Stimulated activated CD8-positive, alpha-beta memory T cell treated with anti-CD3 and anti-CD28 coated beads, Interleukin-4, amount 100 ng/mL, for 1 hour (primary cell): ENCODE measurements at places on chromosomes 3 and 15.

- no peak for DNase-seq
These were observed 39.6 kb downstream of the DPH6 start for GRCh38 chr15:35506272-35506870.

DNA sequence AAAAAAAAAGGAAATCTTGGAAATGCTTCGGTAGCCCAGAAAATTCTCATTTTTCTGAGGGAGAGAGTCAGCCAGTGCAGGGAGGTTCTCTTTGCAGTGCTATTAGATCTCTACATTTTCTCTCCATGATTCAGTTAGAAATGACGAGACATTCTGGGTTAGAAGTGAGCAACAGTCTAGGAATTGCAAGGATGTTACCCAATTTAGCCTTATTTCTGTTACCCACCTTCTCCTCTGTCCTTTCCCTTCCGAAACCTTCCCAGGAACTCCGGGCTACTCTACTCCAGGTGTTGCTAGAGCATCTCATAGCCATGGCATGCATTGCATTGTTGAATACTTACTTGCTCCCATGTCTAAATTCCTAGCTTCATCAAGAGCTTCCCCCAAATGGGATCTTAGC is 106.8 kb downstream of the EDEM1 start:
- DNase-seq: no peak

GRCh38 chr3:51099794-51100535 is 285.1 kb upstream of the MANF start:
- no peak for DNase-seq

- no peak for DNase-seq
These were observed 385.9 kb upstream of the BCHE start for GRCh38 chr3:166223120-166223519.

DNA sequence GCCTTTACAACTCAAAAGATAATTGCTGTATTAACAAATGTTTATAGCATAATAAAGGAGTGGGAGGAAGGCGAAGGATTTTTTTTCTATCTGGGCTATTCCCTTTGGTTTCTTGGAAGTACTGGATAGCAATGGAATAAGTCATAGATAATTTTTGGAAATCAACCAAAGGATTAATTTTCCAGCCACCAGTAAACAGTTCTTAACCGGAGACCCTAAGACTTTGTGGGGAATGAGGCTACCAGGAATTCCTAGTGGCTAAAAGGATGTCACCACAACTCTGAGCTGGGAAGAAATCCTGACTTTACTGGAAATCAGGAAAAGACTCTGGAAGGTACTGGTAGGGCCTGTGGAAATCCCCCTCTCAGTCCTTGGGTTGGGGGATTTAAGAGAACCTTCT is 138.4 kb upstream of the RARB start:
- no peak for DNase-seq

DNA sequence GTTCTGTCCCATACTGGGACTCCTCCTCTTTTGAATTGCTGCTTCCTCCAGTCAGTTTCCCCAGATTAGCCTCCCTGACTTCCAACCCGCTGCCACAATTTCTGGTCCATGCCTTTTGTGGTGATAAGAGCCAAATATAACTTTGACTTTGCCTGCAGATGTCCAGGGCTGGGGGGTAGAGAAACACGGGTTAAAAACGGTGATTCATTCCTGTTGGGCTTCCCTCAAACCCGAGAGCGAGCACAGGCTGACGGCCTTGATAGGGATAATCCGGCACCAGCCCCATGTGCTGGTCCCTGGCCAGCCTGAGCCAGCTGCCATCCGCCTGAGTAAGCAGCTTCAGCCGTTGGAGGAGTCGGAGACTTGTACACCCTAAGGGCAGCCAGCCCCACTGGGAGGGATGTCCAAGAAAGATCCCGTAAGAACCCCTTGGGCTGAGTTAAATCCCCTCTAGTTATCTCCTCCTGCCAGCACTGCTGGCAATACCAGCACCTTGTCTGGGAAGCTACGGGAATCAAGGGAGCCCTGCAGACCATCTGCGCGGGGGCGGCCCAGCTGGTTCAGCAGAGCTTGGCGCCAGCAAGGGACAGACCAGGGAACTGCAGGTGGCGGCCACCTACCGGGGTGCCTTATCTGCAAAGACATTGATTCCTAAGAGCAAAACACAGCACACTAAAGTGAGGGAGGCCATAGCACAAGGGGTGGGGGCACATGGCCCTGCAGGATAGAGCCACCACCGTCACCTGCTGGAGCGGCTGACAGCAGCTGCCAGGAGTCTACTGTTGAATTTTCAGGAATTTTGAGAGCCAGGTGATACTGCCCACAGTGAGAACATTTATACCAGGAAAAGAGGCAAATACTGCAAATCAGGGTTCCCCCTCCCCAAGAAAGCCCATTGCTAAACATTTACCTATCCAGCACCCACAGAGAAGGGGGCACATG is 18.1 kb downstream of the CSPG4 start:
- DNase-seq: no peak

- no peak for DNase-seq
These were observed 590 bp upstream of the TRIM71 start for GRCh38 chr3:32817257-32817557.

- DNase-seq: no peak
These were observed 32.2 kb downstream of the ATP10A start for GRCh38 chr15:25830844-25831451.

DNA sequence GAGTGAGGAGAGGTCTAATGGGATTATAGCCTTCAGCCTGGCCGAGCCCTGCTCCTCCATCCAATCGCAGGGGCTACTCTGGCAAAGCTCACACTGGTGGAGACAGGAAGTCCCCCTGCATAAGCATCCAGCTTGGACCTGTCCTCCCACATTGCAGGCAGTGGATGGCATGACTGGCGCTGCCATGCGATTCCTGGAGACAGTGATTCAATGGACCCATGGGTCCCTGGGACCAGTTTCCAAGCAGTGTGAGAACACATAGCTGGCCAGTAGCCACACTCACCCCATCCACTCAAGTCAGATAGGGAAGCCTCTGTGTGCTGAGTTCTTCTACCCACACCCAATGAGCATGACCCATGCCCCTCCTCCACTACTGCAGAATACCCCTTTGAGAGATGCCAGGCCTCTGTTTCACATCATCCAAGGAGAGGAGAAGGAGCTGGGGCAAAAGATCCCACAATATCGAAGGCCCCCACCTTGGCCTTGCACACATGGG is 18.1 kb upstream of the POC1A start:
- DNase-seq: no peak

DNA sequence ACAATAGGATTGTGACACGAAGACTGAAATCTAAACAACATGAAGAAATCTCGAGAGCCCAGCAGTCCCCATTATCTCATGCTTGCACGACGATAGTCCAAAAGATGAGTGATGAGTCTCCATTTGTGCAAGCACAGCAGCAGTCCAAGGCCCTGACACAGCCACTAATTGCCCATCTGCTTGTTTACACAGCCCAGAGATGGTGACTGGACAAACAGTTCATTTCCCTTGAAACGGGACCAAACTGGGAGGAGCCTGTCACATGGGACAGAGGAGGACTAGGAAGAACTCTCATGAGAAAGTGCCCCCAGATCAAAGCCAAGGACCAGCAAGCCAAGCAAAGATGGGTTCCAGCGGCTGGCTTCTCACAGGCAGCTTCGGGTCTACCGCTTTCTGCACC is 121.0 kb downstream of the GREM1 start:
- no peak for DNase-seq

DNA sequence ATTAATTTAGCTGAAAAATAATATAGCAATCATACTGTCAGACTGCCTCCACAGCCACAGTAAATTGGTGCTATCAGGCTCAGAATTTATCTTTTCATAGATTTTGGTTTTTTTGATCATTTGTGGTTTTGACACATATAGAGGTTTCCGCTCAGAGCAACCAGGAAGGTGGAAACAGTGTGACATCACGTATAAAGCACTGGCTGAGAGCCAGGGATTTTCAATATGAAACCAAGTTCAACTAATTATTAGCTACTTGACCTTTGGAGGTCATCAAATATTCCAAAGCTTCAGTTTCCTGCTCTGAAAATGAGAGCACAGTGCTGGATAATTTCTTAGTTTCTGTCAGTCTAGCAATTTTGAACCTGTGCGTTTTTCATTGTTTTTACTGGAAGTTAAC is 433.8 kb upstream of the SUCLG2 start:
- peak; percentile 23 for DNase-seq
